NCI-H1105 (cell line): ENCODE measurements at places on chromosomes 4 and X.

DNA sequence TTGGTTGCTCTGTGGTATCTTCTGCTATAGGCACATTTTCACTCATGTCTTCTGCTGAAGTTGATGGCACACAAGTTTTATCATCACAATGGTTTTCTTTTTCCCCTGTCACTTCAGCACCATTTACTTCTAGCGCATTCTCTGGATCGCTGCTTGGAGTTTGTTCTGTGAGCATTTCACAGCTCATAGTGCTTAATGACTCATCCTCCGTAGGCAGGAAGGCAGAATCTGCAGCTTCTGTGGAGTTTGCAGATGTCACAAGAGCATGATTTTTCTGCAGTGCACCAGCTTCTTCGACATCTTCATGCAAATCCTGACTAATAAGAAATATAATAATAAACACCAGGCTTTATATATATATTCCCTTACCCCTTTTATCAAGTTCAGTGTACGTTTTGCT is 83.6 kb downstream of the CHM start:
- no peak for DNase-seq

DNA sequence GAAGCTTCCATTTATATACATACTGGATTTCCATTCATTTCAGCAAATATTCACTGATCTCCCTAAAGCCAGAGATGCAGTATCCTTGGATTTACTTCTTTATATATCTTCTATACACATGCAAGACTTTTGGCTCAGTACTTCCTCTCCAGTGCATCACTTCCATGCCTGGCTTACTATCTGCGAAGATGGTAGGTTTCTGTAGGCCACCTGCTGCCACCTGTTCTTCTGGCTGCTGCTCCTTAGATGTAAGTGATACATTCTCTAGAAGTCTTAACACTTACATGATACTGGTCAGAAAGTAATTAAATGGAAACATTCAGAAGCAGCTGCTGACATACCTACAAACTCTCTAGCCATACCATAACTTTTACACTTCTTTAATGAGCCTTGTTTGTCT is 48.9 kb downstream of the TBC1D9 start:
- DNase-seq: no peak

DNA sequence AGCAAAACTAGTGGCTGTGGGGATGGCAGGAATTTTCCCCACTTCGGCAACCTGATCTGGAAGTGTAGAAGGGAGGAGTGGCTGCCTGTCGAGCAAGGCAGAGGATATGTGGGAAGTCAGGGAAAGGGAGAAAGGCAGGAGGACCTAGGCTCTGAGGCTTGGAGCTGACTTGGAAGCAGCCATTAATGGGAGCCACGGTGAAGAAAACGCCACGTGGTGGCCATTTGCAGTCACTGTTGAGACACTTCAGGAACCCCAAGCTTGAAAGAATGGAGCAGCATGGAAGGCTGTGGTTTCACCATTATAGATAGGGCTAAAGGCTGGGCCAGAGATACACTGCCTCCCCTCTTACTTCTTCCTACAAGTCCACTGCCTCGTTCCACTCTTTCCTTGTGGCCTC is 41.8 kb upstream of the MAML3 start:
- no peak for DNase-seq

- DNase-seq: no peak
Measured at GRCh38 chr4:54898056-54898562, 227.3 kb downstream of the KDR start.

- no peak for DNase-seq
Measured at GRCh38 chrX:73447311-73447794, 500 bp downstream of the CDX4 start.

- DNase-seq: no peak
Measured at GRCh38 chrX:116009861-116010710, 160.5 kb upstream of the AGTR2 start.
